ENCODE measurements at places on chromosomes 6 and 20.

GRCh38 chr6:39035681-39036080, 12.9 kb upstream of the GLP1R start:
- DNase-seq = no peak

DNA sequence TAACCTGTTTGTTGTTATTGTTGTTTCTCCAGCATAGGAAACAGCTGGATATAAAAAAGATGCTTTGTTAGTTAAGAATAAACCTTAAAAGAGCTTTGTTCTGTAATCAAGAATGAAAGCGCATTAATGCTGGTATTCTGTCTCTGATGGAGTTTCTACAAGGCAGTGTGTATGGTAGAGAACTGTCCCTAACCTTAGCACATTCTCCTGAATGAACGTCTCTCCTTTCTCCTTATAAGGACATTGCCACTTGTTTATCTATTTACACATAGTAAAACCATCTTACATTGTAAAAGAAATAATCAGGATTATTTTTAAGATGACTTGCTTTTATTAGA, 33.8 kb upstream of the LCA5 start:
- no peak for DNase-seq

DNA sequence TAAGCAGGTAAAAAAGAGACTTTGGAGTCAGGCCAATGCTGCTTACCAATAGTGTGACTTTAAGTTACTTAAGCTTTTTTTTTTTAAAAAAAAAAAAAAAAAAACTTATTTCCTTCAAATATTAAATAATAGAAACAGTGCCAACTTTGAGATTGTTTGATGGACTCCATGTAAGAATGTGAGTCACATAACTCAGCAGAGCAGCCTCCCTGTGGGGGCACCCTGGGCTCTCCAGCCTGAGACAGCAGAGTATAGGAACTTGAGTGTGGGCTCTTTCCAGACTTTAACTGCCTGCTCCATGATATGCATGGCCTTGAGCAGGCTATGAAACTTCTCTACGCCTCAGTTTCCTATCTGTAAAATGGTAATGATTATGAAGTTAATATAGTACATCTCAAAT, 113.3 kb upstream of the SAMD5 start:
- no peak for DNase-seq

DNA sequence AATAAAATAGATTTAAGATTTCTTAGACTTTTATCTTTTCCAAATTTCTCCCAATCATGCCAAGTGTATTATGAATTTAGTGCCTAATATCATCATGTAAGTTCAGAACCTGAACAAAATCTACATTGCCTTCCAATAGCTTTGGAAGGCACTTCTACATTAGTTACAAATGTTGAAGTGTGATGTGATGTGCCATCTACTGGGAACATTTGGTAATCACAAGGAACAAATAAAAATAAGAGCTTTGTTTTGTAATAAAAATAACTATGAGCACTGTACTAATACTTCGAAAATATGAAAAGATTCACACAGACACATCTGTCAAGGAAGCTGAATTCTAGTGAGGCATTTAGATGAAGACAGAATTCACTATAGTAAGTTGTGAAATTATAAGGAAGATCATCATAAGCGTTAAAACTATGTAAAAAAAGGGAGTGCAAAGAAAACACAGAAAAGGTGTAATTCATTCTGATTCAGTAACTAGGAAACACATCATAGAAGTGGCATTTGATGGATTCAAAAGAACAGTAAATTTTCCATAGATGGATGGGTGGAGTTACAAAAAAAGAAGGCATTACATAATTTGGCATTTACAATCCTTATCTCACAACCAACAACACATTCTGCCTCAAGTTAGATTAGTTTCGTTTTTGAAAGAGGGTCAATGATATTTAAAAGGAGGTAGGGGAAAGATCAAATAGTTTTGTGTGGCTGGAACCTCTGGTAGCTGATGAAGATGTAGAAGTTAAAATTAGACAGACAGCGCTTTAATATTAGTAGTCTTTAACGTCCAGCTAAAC, 161.0 kb downstream of the ASCC3 start:
- DNase-seq = no peak

- no peak for DNase-seq
Measured at GRCh38 chr20:10568032-10568431, 105.8 kb downstream of the JAG1 start.
